ENCODE measurements at places on chromosomes 4 and X.

- no peak for DNase-seq
Measured at GRCh38 chrX:143726296-143726695, 5.7 kb upstream of the SPANXN2 start.

GRCh38 chr4:159594576-159594975 is 491.7 kb downstream of the RAPGEF2 start:
- no peak for DNase-seq

- no peak for DNase-seq
Measured at GRCh38 chr4:80767944-80768343, 262.6 kb upstream of the BMP3 start.

DNA sequence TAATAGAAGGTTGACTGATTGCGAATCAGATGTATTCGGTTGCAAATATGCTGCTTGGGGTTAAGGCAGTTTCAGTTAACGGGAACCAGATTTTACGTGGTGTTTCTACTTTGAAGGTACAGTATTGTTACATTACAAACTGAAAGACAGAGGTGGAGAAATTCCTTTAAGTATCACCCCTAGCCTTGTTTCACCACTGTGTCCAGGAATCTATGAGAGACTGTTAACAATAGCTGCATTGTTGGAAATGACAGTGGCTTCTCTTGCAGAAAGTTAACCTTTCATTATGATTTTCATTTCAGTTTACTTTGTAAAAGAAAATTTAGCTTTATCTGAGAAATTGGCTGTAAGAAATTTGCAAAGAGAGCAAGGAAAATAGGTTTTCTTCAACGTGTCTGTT is 2.6 kb downstream of the CDKL5 start:
- no peak for DNase-seq

DNA sequence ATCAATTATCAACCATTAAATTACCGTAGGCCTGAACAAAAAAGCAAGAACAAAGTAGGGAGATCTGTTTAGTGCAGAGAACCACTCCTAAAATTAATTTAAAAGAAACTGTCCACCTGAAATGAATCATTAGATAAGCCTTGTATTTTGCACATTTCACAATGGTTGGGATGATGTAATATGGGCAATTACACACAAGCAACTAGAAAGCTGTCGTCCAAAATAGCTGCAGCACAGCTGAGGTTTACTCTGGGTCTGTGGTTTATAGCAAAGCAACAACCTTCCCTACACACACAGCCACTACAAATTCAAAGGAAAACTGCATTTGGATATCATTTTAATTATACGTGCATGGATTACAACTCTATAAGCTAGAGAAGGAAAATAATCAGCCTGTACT is 28.5 kb downstream of the PCDH19 start:
- no peak for DNase-seq

GRCh38 chr4:115279330-115279729 is 165.9 kb upstream of the NDST4 start:
- no peak for DNase-seq

DNA sequence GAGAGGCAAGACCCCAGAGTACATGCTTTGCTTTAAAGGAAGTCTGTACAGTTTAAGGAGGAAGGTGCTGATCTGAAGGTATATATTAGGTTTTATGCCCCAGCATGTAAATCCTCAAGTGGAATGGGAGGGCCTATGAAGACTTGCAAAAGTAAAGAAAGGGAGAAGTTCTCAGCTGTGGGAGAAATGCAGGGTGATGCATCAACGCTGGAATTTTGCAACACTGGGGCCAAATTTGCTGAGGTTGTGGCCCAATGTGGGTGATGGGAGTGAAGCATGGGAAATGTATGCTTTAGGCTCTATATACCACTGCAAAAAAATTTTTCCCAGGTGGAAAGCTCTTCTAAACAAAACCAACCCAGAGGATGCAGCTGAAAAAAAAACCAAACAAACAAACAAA is 33.8 kb upstream of the GPR174 start:
- no peak for DNase-seq

DNA sequence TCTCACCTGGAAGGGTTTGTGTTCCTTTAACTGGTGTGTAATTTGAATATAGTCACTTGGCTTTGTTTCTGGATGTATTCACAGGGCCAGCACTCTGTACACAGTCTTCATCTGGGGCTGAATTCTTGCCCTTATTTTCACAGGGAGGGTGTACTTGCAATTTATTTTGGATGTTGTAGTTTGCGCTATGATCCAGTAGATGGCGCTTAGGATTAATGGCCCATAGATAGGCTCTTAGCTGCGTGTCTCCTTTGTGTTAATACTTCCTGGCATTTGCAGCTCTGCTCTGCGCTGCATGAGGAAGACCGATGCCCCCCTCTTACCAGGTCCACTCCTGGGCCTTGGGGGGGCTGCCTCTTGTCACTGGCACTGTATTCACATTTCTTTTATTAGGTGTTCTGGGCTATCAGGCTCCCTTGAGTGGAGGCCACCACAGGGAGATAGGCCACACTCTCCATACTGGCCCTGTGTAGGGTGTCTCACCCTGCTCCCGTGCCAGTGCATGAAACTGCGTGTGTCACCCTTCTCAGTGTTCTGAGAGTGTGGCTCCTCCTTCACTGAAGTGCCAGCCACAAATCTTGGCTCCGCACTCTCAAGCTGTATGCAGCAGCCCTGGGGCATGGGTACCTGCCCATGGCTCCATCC is 562.2 kb downstream of the ZIC3 start:
- no peak for DNase-seq
